Renal cortex interstitium (tissue), 15 donors: ENCODE measurements at places on chromosomes 2 and 18. TPM values are rescaled to one million over a fixed set of nuclear protein-coding genes. Genes with fewer than 3 reads are reported as not detected.

DNA sequence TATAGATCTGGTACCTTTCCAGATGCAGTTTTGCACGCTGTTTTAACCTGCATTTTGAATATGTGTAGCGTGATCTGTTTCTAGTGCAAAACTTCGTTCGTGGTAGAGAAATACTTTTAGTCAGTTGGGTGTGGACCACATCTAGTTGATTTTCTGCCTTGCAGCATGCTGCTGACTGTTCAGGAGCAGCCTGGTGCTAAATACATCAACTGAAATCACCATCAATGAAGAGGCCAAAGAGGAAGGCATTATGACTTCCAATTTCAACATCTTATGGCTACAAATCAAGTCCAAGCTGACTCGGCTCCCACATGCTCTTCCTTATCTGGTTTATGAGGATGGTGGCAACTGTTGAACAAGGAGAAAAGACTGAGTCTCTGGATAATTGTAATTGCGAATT is 298.5 kb downstream of the ZNF521 start:
- no peak for DNase-seq

DNA sequence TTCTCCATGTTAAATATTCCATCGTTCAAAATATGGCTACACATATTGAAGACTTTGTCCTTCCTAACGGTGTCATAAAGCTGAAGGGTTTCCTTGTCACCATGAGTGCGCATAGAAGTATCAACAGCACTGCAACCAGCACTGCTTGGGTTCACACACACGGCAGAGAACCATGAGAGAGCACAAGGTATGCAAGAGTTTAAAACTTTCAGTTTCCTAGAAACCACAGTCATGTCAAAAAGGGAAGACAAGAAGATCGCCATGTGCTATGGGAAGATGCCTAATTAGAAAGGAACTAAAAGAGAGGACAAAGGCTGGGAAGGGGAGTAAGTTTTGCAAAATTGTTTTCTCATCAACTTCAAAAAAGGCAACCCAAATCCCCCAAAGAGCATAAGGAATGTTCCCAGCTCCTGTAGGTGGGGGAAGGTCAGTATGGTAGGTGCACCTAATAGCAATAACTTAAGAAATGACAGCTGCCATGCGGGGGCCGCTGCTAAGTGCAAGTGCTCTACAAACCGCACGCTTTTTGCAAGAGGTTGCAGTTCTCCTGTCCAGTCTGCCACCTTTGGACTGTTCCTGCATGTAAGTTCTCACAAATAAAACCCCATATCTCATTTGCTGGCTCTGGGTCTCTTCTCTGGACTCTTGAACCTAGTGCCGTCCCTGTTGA is 136.8 kb downstream of the TMEM163 start:
- DNase-seq, result no peak

DNA sequence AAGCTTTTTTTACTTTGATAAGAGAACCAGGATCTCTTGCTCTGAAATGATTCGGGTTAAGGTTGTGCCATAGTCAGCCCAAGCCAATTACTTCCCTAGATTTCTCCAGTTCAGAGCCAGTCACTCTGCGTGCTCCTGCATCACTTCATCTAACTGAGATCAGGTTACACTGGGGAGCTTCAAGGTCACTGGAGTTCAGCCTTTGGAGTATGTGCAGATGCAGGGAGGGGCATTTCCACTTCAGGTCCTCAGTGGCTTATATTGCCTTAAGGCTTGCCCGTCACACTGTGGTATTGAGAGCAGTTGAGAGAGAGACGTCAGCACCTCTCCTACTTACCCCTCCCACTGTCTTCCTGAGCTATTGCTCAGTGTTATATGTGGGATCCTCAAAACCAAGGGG is 317.8 kb downstream of the EPHA4 start:
- no peak for DNase-seq

DNA sequence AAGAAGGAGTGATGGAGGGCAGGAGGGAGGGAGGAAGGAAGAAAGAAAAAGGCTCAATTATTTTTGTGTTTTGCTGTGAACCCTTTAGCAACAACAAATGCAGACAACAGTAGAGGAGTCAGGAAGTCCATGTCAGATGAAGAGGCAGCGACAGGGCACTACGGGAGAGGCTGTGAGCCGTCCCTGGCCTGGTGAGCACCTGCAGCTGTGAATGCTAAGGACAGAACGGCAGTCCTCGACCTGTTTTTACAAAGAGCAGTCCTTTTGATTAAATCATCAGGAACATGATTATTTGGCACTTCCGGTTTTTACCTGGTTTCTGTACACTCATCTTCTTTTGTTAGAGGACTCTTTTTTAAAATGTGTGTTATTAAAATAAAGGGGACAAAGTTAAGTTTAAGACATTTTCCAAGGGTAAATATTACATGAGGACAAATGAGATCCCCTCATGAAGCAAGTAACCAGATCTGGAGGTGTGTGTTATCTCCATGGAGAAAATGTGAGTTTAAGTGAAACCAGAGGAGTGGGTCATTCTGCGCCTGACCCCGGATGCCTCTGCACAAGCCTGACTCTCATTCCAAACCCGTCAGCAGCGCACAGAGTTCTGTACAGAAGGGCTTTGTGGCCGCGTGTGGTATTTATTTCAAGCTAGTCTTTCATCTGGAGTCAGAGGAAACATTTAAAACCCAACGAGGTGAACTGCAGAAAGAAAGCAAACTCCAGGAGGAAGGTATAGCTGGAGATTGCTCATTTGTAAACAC is 492.5 kb downstream of the SOX11 start:
- DNase-seq, result peak; percentile 82

GRCh38 chr2:170587922-170588321 is 127.2 kb upstream of the SP5 start:
- no peak for DNase-seq

DNA sequence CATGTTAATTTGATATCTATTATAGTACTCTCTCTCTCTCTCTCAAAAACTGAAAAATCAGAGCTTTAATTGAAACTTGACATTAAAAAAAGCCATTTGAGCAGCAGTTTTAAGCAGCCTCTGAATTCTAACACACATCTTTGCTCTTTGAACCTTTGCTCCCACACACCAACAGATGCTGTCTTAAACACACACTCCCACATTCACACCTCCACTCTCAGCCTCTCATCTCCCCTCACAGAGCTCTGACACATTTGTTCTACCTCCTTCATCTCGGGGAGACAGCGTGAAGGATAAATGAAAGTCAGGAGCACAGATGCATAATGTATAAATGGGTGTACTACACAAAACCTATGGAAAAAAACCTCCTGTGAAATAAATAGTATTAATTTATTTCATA is 95.2 kb downstream of the NAB1 start:
- DNase-seq, result no peak

DNA sequence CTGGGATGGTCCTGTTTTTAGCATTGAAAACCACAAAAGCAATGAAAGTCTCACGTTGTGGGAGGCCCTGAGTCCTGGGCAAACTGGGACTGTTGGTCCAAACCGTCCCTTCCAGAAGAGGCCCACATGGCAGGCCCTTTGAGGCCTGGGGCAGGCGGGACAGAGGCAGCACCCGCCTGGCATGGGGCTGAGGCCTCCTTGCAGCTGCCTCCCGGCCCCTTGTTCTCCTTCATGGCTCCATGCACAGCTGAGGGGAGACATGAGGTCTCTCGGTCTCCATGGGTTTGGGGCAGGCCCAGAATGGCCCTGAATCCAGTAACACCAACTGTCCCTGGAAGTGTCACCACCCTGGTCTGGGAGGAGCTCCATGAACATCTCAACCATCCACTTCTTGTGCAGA is 61.9 kb downstream of the RRM2 start:
- DNase-seq, result no peak

- no peak for DNase-seq
These were observed 9.5 kb upstream of the TEX261 start for GRCh38 chr2:71003966-71004755.

The SLC4A3 gene
- 10.8 TPM for polyA plus RNA-seq

The SLC23A3 gene
- 35.0 TPM for polyA plus RNA-seq

The SAG gene
- polyA plus RNA-seq, result 0.05 TPM

The FLACC1 gene
- polyA plus RNA-seq, result 5.5 TPM

The C18orf54 gene
- 13.2 TPM for polyA plus RNA-seq

The CCDC150 gene
- polyA plus RNA-seq, result 20.6 TPM

The TLX2 gene
- polyA plus RNA-seq, result not detected
